ENCODE measurements at places on chromosomes 13 and 19.

DNA sequence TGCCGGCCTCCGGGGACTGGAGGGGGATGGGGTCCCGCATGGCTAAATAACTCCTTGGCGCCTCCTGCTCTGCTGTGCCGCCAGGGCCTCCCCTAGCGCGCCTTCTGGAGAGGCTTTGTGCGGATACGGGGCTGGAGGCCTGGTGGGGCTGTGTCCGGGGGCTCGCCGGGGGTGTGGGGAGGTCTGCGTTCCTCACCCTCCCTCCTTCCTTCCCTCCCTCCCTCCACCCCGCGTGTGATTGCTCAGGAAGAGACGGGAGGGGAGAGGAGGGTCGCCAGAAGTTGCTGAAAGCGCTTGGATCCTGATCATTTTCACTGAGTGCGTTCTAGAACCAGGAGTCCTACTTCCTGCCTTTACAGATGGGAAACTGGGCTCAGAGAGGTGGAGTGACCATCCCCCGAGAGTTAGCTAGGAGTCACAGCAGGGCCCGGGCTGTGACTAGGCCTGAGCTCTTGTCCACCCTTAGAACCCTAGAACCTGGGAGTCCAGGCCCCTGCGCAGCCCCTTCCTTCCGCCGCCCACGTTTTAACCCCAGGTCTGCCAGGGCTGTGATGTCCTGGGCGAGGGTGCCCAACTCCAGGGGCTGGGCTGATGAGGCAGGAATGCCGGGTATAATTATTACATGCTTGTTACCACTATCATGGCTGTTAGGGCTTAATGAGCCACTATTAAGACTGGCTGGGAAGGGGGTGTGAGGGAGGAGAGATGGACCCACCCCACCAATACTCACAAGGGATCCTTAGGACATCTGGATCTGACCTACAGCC, 782 bp upstream of the JUND start:
- DNase-seq, result no peak

DNA sequence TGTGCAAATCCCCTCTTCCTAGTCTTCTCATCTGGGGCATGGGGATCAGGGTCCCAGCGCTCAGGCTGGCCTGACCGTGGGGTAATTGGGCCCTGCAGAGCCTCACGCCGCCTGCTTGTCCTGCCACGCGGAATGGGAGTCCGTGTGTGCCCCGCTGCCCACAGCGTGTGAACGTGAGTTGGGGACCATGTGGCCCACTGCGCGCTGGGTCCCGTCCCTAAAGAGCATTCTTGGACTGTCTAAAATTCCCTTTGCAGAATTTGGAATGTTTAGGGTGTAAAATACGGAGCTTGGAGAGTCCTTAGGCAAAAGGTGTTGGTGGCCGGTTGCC, 2.9 kb downstream of the TMPRSS9 start:
- no peak for DNase-seq

- no peak for DNase-seq
These were observed 7.7 kb downstream of the ATP4B start for GRCh38 chr13:113650275-113650674.

DNA sequence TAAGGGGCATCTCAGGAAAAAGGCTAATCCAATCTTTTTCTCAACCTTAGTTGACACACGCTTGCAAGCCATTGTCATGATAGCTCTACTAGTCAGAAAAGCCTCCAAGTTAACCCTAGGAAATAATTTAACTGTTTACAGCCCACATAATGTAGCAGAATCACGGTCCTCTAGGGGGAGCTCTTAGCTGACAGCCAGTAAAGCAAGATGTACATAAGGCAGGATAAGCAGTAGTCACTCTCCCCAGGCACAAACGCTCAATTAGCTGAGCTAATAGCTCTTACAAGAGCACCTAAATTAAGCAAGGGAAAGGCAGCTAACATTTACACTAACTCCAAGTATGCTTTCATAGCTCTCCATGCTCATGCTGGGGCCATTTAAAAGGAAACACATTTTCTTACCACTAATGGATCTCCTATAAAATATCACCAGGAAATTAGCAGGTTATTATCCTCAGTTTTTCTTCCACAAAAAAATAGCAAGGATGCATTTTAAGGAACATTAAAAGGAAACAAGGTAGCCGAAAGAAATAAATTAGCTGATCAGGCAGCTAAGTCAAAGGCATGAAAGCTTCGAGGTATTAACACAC, 33.7 kb upstream of the ZSCAN5A start:
- no peak for DNase-seq

- DNase-seq, result no peak
These were observed 8.3 kb upstream of the TUBGCP3 start for GRCh38 chr13:112596235-112596634.
